ENCODE measurements at places on chromosomes 6 and 20.

- DNase-seq, result no peak
These were observed 1074.3 kb downstream of the KIF16B start for GRCh38 chr20:15498926-15499325.

DNA sequence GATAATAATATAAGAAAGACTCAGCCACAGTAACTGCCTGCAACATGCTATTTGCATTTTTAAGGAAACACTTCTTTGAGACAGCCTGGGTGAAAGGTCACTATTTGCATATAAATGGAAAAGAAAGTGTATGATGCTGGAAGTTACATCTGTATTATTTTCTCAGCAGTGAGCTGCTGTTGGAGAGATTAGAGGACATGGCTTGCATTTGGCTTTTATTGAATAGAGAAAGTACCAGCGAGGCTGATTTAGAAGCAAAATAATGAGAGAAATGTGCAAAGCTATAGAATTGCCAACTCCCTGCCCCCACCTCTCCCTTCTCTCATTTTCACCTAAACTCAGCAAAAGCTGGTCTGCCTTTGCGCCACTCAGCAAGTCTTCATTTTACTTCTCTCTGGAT lies 12.7 kb downstream of the MYT1 start:
- no peak for DNase-seq

GRCh38 chr6:83292900-83293843 lies 100.0 kb downstream of the RWDD2A start:
- no peak for DNase-seq

DNA sequence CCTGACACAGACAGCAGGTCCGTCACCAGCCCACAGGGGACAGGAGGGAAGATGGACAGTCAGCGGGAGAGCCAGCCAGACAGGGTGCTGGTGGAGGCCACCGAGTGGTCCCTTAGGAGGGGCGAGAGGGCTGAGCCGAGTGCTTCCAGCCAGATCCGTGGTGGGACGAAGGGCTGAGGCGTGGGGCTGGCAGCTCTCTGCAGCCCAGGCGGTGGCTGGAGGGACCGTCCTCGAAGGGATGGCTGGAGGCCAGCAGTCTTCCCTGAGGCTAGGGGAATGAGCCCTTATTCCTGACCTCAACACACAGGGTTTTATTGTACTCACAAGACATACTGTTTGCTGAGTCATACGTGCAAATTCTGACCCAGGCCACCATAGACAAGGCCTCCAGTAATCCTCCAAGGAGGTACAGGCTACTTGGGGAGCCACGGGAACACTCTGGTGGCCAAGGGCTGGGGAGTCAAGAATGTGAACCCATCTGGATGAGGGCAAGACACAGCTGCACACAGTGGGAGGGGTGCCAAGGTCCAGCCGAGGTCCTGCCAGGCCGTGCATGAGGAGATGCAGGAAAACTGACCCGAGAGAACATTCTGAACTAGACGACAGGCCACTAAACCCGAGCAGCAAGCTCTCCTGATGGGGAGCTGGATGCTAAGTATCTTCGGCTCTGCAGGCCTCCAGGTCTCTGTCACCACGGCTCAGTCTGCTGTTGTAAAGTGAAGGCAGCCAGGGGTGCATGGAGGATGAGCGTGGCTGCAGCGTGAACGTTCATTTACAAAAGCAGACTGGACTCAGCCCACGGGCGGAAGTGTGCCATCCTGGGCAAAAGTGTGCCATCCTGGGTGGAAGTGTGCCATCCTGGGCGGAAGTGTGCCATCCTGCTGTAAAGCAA lies 242.5 kb downstream of the TTLL2 start:
- no peak for DNase-seq

- DNase-seq, result peak; percentile 12
These were observed 227.3 kb downstream of the PREX1 start for GRCh38 chr20:48600470-48600945.

DNA sequence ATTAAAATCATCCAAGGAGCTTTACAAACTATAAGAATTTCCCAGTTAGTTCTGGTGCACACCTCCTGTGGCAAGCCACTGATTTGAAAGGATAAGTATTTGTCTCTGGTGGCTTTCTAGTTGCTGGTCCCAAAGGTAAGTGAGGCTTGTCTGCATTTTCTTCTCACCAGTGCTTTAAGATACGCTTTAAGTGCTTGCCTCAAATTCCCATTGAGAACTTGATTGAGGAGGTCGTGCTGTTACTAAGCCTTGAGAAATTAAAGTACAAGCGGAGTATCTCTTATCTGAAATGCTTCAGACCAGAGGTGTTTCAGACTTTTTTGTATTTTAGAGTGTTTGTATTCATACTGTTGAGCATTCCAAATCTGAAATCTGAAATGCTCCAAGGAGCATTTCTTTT lies 29.9 kb upstream of the MYO6 start:
- DNase-seq, result no peak

DNA sequence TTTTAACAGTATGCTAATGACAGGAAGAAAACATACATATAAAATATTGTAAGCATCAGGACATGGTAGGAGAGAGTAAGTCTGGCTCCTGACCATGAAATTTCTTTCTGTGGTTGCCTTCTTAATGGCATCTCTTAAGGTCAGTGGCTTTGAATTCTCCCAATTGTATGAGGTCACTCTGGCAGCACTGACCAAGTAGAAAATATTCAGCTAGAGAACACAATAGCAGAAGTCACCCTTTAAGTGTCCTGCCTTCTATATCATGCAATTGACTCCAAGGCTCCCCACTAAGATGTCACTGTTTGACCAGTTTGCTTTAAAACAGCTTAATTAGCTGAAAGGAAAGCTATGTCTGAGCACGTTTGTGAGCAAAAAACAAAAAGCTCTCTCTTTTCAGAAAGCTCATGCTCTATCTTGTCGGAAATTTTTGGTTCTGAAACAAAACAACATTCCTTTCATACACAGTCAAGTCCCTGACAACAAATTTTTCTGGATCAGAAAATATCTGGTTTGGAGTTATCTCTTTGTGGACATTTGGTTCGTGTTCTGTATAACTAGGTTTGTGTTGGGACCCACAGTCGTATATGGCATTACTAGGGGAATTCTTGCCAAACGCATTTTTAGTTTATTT lies 120.9 kb upstream of the IFNGR1 start:
- DNase-seq, result no peak

DNA sequence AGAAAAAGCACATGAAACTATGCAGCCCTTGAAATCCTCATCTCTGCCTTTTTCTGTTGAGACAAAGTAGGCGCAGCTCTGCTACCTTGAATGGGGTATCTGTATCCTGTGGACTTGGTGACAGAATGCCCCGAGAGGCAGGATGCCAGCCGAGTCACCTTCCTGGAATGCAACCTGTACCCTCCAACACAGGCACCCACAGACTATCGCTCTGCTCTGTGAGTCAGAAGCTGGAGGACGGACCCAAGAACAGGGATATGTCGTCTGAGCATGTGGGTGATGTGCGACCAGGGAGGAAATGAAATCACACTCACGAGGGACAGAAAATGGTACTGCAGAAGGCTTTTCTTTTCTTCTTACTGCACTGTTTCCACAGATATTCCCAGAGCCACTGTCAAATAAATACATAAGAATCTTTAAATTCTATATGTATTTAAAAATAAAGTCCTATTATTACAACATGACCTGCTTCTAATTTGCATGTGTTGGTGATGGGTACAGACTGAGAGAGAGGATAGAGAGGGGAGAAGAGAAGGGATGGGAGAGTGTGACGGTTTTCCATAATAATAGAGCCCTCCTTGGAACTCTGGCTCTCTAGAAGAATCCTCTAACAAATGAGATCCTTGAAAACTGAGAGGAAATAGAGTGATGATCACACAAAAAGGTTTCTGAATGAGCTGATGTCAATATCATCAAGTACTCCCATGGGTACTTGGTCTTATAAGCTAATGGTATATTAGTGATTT lies 308.1 kb downstream of the FOXC1 start:
- no peak for DNase-seq

DNA sequence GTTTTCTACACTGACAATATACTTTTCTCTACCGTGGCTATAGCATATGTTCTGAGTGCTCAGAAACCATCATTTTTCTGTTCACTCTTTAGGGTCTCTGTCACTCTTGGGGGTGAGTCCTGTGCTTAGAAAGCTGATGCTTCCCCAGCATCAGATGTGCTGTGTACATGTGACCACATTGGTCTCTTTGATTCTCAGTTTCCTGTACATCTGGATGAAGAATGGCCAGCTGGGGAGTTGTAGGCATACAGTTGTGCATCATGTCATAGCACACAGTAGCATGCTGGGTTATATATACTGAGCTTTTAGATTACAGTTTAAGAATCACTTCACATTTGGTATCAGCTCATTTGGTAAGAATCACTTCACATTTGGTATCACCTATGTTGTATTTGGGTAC lies 238.6 kb upstream of the PREP start:
- DNase-seq, result no peak

DNA sequence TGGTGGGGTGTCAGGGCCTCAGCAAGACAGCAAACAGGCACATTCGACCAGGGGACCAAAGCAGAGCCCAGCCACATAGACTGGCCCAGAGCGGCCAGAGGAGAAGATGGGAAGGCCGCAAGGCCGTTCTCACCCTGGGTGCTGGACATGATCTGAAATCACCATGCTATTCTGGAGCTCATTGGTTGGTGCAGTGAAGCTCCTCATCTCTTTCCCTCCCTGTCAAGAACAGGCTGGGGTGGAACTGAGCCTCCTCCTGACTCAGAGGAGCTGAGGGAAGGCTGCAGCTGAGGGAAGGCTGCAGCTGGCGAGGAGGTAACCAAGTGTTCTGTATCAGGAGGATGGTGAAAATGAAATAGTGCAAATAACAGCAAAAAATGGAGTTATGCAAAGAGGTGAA lies 80.0 kb downstream of the AKAP7 start:
- DNase-seq, result no peak
